Islet precursor cell (in vitro differentiated cells): ENCODE measurements at places on chromosomes 11 and 22.

- DNase-seq = peak; percentile 51
Measured at GRCh38 chr11:1230456-1231395, 7.9 kb downstream of the MUC5B start.

DNA sequence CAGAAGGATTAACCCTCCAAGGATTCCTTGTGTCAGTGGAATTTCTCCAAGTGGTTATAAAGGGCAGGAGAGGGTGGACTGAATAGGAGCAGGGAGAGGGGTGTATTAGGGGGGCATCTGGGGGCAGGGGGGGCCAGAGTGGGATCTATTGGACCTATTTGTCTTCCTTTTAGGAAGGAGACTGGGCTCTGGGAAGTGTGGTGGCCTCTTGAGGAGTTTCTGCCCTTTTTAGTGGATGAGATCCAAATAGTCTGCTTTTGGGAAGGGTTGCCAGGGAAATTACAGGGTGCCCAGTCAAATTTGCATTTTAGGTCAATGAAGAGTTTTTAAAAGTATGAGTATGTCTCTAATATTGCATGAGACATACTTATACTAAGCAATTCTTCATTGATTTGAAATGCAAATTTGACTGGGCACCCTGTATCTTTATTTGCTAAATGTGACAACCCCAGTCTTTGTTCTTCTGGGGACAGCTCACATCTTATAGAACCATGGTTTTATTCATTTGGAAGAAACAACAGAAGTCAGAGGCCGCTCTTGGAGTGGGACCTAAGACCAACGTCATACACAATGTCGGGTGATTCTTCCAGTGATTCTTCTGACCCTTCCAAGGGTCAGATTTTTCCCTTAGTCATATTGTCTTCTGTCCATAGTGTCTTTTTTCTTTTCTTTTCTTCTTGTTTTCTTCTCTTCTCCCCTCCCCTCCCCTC is 429 bp upstream of the SLC22A6 start:
- no peak for DNase-seq

DNA sequence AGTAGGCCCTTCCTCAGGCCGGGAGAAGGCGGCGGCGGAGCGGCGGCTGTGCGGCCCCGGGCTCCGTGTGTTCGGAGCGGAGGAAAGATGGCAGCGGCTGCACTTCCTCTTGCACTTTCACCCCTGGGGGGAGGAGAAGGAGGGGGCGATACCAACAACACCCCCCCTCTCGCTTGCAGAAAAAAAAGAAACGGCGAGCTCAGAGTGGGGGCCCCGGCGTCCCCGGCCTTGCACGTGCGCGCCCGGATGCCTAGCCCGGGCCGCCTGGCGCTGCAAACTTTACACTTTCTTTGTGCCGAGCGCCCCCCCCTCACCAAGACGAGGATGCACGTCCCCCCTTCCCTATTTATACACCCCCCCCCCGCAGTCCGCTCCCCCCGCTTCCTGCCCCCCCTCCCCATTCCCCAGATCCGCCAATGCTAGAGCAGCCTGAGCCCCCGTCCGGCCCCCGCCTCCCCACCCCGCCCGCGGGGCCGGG is at the start of gene PATZ1:
Gene PATZ1 (minus strand): TSS at position 92 of the 478 bp plus-strand sequence. CDS start 744 bp downstream, outside the sequence.
- DNase-seq = peak; percentile 90

DNA sequence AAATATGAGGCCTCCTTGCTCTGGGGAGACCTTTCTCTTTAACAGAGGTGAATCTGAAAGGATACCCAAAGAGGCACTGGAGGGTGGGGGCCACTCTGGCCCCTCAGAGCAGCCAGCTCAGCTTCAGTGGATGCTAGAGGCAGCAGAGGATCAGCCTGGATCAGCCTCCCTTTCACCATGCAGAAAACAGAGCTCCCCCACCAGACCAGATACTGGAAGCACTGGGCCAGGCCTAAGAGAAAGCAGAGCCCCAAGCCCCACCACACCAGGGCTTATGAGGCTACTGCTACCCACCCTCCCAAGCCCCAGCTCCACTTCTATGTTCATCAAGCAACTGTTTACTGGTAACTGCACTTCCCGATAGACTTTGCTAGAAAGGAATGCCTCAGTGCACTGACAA is 4.0 kb upstream of the SLC43A3 start:
- no peak for DNase-seq

DNA sequence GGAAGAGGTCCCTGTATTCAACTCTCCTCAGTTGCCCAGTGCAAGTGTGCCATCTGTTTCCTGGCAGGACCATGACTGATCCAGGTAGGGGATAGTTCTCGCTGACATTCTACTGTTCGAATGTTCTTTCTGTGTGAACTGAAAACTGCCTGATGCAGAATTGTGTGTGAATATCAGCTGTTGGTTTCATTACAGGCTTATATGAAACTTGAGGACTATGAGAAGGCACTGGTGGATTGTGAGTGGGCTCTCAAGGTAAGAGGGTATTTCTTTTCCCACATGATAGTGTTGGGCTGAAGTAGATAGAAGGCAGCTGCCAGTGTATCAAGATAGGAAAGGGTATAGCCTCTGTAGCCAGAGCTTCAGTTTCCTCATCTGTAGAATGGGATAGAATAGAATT is 15.3 kb downstream of the TTC12 start:
- DNase-seq = no peak

GRCh38 chr11:64833198-64833502 is 11.3 kb downstream of the CDC42BPG start:
- DNase-seq = no peak

- DNase-seq = peak; percentile 33
Measured at GRCh38 chr11:134662629-134663360, 250.8 kb upstream of the B3GAT1 start.

GRCh38 chr11:129960216-129961214 is 42.1 kb downstream of the PRDM10 start:
- DNase-seq = peak; percentile 63

GRCh38 chr22:40430991-40431390 is 60.6 kb downstream of the SGSM3 start:
- no peak for DNase-seq

DNA sequence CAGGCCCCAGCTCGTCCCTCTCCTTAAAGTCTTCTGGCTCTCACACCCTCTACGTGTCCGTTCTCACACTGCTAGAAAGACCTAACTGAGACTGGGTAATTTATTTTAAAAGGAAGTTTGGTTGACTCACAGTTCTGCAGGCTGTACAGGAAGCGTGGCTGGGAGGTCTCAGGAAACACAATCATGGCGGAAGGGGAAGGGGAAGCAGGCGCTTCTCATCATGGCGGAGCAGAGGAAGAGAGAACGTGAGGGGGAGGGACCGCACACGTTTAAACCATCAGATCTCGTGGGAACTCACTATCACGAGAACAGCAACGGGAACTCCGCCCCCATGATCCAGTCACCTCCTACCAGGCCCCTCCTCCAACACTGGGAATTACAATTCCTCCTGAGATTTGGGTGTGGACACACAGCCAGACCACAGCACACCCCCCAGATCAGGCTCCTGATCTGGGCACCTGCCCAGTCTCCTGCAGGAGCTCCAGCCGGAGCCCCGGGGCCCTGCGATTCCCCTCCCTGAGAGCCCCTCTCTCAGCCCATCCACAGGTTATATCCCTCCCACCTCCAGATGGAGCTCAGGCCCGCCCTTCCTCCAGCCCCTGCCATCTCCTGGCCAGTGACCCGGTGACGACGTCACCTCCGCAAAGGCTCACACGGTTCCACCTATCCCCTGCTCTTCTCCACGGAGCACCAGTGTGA is 170.2 kb downstream of the BRD1 start:
- no peak for DNase-seq

- peak; percentile 99 for DNase-seq
Measured at GRCh38 chr11:69638941-69639681, 1.8 kb upstream of the CCND1 start.

DNA sequence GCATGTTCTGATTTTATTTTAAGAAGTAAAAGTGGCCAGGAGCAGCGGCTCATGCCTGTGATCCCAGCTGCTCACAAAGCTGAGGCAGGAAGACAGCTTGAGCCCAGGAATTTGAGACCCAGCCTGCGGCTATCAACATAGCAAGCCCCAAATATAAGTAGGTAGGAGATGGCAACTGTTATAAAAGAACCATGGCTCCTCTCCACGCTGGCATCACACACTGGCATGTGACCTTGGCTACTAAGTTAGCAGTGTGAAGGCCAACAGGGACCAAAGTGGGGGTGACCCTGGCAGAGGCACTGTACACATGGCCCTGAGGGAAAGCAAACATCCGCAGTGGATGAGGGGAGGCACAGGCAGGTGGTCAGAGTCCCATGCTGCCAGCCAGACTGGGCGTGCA is 33.0 kb downstream of the TPST2 start:
- DNase-seq = no peak

- DNase-seq = no peak
Measured at GRCh38 chr11:6258141-6258540, 1.5 kb upstream of the CCKBR start.

DNA sequence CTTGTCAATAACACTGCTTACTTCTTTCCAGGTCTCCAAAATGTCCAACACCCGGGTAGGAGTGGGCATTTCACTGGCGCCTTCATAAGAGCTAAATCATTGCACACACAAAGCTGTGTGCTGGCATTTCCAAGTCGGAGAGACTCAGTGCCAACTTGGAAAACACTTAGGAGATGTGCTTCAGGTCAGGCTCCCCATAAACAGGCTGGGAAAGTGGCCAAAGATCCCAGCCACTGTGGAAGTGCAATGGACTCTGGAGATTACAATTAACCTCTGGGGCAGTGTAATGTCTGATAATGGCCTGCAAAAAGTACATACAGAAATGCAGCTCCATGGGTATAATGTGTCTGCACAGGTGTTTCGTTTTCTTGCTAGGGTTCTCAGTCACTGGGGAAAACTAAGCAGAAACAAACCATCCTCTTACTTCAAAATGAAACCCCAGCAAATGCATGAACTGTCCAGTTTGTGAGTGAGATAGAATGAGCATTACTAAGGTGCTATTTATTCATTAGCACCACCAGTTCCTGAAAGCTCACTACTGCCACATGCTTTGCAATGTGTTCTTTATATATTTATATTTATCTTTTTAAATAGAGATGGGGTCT is 79.0 kb downstream of the ABTB2 start:
- DNase-seq = no peak

DNA sequence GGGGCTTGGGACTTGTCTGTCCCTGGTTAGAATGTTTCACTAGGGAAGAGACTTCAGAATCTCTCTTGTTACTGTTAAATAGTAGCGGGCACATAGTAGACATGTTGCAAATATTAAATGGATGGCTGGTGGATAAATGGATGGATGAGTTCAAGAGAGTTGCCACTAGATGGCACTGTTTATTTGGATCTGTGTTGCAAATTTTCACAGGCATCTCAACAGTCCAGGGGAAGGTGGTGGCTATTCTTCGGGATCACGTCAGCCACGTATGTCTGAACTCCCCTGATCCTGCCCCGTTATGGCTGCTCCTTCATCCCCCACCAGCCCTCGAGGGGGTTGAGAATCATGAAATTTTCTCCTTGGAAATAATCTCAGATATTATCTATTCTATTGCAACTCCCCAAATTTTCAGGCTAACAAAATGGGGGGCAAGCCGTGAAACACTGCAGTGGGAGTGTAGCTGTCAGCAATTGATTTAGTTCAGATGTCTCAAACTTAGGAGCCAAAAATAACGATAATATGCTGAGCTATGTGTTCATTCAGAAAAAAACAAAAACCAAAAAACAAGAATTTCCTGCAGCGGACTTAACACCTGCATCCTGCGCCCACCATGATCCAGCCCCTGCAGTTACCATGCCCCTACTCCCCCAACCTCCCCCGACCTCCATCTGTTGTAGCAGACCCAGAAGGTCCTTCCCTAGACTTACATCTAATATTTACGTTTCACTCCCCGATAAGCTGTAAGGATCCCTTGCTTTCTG is 29.1 kb upstream of the BIRC3 start:
- no peak for DNase-seq

- DNase-seq = peak; percentile 60
Measured at GRCh38 chr11:16612566-16613261, 125.7 kb upstream of the C11orf58 start.

DNA sequence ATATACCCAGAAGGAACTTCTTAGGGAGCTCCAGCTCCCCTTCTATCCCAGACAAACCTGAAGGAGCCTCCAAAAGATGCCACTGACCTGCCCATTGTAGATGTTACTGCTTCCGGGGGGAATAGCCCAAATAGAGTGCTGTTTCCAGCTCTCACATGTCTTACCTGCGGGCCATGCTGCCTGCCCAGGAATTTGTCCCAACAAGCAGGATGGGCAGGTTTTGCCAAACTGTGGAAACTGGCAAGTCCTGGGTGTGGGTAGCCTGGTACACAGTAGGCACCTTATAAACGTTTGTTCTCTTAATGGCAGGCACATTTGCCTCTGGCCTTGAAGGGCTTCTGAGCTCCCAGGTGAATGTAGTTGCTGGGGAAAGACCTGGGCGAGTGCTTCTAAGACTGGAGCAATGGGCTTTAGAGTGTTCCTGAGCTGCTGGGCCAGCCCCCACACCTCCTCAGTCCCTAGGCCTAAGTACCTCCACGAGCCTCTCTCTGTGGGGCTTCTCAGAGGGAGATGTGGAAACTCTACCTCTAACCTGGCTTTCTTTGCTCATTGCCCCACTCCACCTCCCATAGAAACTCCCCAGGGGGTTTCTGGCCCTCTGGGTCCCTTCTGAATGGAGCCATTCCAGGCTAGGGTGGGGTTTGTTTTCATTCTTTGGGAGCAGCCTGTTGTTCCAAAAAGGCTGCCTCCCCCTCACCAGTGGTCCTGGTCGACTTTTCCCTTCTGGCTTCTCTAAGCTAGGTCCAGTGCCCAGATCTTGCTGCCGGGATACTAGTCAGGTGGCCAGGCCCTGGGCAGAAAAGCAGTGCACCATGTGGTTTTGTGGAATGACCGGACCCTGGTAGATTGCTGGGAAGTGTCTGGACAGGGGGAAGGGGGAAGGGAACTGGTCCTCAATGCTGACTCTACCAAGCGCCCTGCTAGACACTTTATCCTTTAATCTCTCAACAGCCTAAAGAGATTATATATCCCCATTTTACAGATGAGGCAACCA is 37.2 kb downstream of the LIMK2 start:
- DNase-seq = peak; percentile 83

DNA sequence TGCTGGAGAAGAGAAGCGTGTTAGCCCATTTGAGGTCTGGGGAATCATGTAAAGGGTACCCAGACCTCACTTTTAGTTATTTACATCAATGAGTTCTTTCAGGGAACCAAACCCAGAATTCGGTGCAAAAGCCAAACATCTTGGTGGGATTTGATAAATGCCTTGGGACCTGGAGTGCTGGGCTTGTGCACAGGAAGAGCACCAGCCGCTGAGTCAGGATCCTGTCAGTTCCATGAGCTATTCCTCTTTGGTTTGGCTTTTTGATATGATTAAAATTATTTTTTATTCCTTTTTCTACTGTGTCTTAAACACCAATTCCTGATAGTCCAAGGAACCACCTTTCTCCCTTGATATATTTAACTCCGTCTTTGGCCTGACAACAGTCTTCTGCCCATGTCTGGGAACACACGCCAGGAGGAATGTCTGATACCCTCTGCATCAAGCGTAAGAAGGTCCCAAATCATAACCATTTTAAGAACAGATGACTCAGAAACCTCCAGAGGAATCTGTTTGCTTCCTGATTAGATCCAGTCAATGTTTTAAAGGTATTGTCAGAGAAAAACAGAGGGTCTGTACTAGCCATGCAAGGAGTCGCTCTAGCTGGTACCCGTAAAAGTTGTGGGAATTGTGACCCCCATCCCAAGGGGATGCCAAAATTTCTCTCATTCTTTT is 65.2 kb downstream of the ALX4 start:
- no peak for DNase-seq
